ENCODE measurements at places on chromosomes 6 and 20.

DNA sequence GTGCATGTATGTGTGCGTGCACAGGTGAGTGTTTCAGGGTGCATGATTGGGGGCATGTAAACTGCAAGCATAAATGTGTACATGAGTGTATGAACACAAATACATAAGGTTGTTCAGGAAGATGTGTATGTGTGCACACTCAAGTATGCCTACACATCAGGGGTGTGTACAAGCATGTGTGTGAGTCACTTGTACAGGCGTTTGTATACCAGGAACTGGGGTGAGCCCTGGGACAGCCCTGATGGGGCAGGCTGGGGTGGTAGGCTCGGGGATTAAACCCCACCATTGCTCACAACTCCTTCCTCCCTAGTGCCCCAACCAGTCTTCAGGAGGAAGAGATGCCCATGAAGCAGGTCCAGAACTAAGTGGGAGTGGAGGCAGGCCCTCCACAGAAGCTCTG lies 4.3 kb downstream of the CRIP3 start:
- DNase-seq: no peak

- DNase-seq: no peak
These were observed 23.6 kb downstream of the STXBP5 start for GRCh38 chr6:147227770-147228320.

DNA sequence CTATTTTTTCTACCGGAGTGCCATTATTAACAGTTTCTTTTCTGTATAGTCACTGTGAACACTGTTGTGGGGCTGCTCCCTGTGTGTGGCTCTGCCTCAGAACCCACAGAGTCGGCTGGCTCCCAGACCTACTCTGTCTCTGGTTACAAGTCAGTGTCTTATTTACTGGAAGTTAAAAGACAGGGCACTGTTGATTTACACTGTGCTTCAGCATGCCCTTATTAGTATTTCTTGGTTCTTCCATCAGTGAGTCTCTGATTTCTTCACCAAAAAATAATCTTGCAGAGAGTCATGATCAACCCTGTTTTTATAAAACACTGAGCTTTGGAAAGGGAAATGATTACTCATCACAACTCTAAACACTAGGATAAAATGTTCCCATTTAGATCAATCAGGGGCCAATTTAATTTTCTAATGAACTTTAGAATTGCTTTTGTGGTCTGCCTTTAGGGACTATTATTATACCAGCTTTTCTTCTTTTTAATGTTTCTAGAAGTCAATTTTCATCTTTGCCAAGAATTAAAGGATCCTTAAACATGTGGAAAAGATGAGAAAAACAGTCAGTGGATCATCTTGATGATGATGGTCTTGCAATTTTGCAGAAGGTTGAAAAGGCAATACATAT lies 92.6 kb downstream of the UTRN start:
- DNase-seq: no peak

DNA sequence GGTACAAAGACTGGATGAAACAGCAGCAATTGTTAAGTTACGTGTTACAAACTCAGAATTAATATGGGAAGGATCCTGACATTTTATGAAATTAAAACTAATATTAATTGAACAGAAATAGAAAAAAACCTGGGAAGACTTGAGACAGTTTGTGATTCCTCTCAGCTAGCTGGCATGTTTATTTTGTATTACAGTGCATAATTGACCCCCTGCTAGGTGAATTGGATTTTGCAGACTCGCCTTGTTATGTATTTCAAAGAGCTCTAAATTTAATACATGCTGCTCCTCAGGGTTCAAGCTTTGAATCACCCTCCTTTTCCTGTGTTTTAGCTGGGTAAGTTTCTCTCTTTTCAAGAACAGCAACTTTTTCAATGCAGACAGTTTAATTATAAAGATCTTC lies 339.4 kb downstream of the PLCB1 start:
- DNase-seq: no peak

DNA sequence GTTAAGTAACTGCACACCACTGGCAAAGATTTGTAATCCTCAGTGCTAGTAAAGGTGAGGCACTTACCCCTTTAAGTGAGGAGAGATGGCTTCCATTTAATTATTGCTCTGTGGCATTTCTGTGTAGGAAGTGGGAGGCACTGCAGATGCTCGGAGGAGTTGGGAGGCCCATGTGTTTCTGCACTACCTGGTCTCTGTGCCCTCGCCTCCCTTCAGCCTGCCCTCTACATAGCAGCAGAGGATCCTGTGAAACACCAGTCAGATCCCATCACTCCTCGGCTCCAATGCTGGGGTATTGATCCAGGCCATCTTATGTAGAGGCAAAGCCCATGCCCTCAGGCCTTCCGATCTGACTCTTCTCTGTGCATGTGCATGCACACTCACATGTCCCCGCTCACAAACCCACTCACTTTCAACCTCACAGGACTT lies 67.0 kb downstream of the SLX4IP start:
- DNase-seq: no peak

DNA sequence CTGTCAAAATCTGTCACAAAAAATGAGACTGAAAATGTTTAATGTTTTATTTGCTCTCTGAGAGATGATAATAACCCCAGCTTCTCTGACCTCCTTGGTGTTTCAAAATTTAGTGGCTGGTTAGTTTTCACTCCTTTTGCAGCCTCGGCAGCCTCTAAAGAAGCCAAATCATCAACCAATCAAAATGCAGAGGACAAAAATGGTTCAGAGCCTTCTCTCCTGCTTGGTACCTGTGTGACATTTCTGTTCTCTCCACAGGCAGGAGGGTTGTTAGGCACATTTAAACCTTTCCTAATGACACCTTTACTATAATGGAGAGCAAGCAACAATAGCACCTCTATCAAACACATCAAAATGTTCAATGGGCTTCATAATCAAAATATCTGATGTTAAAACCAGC lies 375.5 kb downstream of the HACE1 start:
- DNase-seq: no peak

DNA sequence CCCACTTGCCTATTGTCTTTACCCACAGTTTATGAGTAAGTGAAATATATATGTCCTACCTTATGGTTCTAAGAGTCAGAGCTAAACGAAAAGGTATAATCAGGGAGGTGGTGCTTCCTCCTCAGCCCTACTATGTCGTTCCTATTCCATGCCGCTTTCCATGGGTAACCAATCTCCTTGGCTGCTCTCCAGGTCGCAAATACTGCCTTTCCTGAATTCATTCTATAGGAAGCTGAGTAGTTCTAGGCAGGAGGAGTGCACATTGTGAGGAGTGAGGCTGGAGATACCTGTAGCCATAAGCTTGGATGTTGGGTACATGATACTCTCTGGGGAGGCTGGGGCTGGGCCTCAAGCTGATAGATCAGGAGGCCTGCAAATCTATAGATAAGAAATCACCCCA lies 5.8 kb downstream of the IL20RA start:
- no peak for DNase-seq

DNA sequence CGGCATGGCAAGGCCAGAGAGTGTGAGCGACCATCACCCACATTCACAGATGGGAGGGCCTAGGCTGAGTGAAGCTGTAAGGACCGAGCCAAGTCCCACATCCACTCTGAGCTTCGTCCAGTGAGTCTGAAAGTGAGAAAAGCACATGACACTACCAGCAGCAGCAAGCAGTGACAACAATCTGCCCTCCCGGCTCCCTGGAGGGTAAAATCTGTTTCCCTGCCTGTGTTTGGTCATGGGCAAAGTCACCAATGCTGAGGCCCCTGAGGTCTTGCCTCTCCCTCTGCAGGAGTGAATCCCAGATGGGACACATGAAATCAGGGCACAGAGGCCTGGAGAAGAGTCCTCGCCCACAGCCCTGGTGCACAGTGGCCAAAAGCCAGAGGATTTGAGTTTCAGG lies 6.4 kb upstream of the CST7 start:
- DNase-seq: no peak

DNA sequence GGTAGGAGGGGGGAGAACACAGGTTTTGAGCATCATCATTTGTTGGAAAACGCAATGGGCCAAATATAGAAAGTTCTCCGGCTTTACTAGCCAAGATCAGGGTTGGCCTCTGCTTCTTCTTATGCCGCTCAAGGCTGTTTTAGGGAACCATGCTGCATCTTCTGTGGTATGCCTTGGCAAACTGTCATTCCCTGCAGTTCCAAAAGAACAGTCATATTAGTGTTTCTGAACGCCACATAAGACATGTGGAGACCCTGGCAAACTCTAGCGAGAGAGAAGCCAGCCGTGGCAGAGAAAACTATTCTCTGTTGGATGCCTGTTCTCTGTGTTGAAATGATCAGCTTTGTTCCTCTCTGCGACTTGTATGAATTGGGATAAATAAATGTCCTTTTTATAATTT lies 10.8 kb downstream of the ACTR5 start:
- DNase-seq: no peak

DNA sequence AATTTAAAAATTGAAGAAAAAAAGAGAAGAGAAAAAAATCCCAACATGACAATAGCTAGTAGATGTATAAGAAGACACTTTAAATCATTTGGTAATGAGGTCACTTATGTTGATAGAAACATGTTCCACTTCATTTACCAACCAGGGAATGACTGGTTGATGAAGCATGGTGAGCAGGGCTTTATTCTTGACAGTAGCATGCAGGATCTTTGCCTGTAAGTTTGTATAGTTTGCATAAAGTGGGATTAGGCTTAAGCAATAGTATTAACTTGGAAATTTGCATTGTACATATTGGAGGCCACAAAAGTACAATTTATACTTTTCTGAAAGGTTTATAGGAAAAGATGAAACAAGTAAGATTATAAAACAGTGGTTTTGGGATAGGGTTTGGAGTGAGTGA lies 67.0 kb downstream of the NOX3 start:
- no peak for DNase-seq

DNA sequence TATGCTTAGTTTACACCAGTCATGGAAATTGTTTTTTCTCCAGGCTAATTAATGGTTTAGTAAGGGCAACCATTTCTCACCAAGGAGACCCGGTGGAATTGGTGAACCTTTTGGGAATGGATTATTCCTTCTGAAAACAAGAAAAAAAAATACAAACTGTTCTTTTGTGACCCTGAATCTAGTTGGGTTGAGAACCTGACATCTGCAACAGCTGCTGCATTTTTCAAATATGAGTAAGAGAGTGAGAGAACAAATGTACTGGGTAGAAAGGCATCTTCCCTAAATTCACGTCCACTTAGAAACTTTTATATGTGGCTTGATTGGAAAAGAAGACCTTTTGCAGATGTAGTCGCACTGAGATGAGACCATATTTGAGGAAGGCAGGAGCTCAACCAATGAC lies 553.4 kb upstream of the EPHA7 start:
- DNase-seq: no peak

GRCh38 chr6:21079468-21080048 lies 514.0 kb upstream of the SOX4 start:
- no peak for DNase-seq

DNA sequence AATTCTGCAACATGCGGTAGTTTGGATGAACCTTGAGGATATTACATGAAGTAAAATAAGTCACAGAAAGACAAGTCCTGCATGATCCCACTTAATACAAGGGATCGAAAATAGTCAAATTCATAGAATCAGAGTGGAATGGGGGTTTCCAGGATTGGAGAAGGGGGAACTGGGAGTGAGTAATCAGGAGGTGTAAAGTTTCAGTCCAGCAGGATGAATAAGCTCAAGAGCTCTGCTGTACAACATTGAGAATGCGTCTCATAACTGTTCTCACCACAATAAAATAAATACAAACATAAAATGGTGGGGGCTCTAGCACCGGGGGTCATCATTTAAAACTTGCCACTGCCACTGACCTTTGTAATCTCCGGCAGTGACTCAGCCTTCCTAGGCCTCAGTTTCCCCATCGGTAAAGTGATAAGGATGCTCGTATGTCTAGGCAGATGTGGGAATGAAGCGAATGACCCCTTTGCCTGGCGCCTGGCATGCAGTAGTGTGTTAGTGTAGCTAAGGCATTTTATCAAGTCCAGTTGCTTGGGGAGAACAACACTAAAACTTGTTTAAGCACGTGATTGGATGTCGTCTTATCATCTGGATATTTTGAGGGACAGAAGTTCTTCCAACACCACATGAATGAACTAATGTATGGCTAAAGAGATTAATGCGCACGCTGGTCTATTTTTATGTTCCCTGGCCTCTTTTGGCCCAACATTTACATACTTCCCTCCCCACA lies 421.1 kb downstream of the QKI start:
- DNase-seq: no peak

DNA sequence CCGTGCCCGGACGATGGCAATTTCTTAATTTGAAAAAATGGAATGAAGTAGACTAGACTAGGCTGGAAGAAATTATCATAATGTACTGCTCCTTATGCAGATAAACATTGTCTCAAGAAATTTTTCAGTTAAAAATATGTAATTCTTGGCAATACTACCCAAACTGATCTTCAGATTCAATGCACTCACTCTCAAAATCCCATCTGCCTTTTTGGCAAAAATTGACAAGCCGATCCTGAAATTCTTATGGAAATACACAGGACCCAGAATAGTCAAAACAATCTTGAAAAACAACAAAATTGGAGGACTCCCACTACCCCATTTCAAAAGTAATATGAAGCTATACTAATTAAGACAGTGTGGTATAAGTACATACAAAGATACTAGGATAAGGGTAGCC lies 19.0 kb downstream of the SLC23A2 start:
- DNase-seq: no peak

GRCh38 chr6:5266423-5266822 lies 5.1 kb downstream of the FARS2 start:
- DNase-seq: no peak

DNA sequence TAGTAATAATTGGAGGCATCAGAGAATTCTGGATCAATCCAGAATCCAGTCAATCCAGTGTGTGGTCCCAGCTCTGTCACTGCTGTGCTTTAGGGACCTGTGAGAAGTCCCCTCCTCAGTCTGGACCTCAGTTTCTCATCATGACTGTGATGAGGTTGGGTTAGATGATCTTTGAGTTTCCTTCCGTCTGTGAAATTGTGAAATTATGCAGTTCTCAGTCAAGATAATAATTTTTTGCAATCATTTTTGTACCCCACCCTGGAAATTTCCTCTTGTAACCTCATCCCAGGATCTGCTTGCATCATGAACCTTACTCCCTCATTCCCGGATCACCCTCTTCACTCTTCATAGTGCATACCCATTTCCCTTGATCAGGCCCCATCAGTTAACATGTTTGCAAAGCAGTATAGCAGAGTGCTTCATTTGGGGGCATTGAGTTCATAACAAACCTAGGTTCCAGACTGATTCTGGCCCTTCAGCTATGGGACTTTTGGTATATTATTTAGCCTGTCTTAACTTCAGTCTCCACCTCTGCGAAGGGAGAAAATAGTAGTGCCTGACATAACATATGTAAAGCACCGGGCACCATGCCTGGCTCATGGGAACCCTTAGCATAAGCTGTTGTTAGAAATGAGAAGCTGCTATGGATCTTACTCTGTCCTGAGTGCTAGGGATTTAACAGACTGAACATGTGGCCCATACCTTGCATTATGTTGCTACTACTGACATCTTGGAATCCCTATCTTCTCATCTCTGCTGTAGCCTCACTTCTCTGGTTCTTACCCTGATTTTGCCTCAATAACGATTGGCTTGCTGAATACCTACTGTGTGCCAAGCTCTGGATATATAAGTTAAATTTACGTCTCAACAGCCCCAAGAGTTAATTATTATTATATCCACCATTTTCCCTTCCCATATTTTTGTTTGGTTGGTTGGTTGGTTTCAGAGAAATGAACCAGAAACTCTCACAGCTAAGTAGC lies 1.3 kb downstream of the ZNF76 start:
- no peak for DNase-seq

- no peak for DNase-seq
These were observed 937.4 kb upstream of the GJE1 start for GRCh38 chr6:141195251-141195832.

- no peak for DNase-seq
These were observed 365.9 kb upstream of the CHD6 start for GRCh38 chr20:41984031-41984430.
